Fibroblast of skin of right quadriceps (primary cell): ENCODE measurements at places on chromosomes 11 and 22.

- DNase-seq = no peak
Observed at GRCh38 chr22:44683237-44683636, 18.8 kb upstream of the PRR5 start.

DNA sequence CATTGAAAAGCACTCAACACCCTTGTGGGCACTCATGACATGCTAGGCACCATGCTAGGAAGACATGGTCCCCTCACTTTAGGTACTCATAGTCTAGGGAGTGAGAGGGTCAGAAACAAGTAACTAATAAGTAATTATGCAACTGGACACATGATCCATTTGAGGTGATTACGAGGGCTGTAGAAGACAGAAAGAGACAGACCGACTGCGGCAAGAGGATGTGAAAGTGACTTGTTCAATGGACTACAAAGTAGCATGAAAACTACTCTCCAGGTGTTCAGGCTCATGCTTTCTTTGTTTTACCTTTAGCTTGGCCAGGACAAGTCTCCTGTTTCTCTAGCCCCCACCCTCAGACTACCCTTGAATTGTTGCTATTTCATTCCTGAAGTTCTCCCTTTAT, 310.8 kb upstream of the SORL1-AS1 start:
- DNase-seq = no peak

DNA sequence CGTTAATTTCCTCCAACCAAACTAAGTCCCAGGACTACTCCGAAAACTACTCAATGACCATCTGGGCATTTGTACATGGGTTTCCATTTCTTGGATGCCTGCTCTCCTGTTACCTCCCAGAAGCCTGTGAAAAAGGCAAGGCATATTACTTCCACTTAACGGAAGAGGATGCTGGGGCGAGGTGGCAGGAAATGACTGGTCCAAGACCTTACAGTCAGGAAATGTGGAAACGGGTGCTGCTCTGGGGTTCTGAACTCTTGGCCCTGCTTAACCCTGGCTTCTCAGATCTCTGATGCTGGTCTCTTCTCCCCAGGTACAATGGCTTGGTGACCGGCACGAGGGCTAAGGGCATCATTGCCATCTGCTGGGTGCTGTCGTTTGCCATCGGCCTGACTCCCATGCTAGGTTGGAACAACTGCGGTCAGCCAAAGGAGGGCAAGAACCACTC, 12.9 kb downstream of the ADORA2A start:
- no peak for DNase-seq

- peak; percentile 31 for DNase-seq
Observed at GRCh38 chr11:19874266-19874665, 161.6 kb downstream of the NAV2 start.

DNA sequence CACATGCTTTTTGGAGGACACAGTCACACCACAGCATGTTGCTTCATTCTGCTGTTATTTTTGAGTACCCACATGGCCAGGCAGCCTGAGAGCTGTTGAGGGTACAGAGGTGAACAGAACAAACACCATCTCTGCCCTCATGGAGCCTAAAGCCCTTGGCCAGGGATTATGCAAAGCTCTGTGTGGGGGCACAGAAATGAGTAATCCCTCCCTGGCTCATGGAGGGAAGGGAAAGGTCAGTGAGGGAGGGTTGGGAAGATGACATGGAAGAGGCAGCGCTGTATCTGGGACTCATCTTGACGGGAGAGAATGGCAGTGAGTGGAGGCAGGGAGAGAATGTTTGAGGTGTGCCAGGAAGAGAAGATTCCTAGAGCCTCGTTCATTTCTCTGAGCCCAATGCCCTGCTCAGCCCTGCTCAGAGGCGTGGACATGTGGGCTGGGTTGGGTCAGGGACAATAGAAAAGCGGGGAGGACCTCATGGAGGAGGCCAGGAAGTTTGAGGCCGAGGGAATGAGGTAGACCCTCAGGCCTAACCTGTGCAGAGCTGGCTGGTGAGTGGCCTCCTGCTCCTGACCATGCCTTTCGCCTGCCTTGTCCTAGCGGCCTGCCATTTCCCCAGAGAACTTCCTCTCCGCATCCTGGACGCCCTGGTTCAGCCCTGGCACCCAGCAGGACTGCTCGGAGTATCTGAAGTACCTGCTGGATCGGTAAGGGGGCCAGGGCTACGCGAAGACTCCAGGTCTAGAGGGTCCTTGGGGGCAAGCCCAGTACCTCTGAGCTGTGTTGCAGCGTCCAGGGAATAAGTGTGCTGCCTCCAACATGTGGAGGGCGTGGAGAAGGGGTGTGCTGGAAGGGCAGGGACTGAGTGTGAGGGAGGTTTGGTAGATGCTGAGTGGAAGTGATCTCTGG, 19.8 kb downstream of the USP35 start:
- DNase-seq = peak; percentile 28

GRCh38 chr22:37115032-37115431, 5.5 kb upstream of the TMPRSS6 start:
- no peak for DNase-seq

DNA sequence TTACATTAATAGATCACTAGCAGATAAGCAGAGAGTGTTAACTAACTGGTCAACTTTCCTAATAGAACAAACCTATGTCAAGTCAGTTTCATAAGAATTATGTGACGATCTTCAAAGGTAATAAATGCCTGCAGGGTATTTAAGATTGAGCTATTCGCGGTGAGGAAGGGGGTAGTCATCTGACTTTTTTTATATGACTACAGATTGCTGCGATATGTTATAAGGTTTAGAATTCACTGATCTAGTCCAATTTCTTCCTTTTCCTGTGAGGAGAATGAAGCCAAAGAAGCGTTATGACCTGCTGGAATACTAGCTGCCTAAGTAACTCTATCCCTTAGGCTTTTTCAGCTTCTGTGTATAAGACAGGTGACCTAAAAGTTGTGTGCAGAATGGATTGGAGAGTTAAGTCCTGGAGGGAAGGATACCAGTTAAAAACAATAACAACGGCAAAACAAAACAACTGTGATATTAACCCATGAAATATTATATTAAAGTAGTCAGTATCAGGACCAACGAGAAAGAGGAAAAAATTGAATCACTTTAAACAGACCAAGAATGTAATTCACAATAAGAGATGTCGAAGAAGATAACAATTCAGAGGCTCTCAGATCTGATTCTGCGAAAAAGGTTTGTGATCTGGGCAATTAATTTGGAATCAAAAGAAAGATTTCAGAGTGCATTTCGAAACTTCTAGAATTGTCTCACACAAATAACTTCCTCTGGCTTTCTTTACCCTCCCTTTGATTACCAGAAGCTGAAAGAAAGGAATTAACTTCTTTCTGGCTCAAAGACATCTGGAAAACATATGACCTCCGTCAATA, 630 bp downstream of the CASP4 start:
- no peak for DNase-seq

DNA sequence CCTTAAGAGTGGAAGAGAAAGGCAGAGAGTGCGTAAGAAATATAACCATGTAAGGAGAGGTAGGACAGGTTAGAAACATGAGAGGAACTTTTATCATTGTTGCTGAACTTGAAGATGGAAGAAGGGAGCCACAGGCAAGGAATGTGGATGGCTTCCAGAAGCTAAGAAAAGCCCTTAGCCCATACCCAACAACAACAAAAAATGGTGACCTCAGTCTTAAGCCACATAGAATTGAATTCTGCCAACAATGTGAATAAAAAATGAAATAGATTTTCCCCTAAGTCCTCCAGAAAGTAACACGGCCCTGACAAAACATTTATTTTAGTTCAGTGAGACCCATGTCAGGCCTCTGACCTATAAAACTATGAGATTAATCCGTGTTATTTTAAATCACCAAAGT, 767.3 kb downstream of the FAM181B start:
- no peak for DNase-seq

GRCh38 chr22:30495041-30495784, 10.3 kb downstream of the SEC14L4 start:
- DNase-seq = no peak

GRCh38 chr11:64268025-64268892, 16.2 kb downstream of the BAD start:
- DNase-seq = peak; percentile 31

- DNase-seq = peak; percentile 23
Observed at GRCh38 chr11:110712659-110713448, 617 bp upstream of the ARHGAP20 start.

- peak; percentile 39 for DNase-seq
Observed at GRCh38 chr22:23862103-23862502, 4.4 kb downstream of the SLC2A11 start.

- DNase-seq = no peak
Observed at GRCh38 chr11:87265979-87266378, 228.2 kb downstream of the TMEM135 start.

GRCh38 chr11:101721270-101721669, 137.5 kb upstream of the TRPC6 start:
- DNase-seq = no peak

GRCh38 chr11:75714211-75714610, 3.4 kb upstream of the MOGAT2 start:
- DNase-seq = no peak

DNA sequence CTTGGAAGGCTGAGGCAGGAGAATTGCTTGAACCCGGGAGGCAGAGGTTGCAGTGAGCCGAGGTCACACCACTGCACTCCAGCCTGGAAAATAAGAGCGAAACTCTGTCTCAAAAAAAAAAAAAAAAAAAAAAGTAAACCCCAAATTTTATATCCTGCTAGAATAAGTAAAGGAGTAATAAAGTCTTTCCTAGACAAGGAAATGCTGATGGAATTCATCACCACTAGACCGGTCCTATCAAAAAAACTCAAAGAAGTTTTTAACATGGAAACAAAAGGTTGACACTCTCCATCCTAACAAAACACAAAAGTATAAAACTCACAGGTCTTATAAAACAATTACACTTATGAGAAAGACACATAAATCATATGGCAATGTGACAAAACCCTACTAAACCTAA, 213.9 kb downstream of the SBF2 start:
- no peak for DNase-seq

GRCh38 chr22:26333088-26333800, 95.8 kb upstream of the ASPHD2 start:
- DNase-seq = no peak

DNA sequence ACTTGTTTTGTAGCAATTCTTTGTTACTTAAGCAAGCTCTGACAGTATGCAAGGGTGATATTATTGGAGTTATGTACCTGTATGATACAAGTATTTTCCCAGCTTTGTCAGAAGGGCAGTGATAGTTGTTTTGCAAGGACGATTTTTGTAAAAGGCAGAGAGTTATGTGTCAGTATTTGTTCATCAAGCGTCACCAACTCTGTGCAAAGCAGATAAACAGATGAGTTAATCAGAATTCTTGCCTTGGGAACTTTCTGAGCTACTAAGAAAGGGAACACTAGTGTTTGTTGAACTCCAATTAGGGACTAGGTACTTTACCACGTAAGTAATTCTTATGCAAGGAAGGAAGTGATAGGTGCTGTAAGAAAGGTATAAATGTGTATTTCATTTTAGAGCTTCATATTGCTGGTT, 1.4 kb downstream of the USP47 start:
- DNase-seq = peak; percentile 55

DNA sequence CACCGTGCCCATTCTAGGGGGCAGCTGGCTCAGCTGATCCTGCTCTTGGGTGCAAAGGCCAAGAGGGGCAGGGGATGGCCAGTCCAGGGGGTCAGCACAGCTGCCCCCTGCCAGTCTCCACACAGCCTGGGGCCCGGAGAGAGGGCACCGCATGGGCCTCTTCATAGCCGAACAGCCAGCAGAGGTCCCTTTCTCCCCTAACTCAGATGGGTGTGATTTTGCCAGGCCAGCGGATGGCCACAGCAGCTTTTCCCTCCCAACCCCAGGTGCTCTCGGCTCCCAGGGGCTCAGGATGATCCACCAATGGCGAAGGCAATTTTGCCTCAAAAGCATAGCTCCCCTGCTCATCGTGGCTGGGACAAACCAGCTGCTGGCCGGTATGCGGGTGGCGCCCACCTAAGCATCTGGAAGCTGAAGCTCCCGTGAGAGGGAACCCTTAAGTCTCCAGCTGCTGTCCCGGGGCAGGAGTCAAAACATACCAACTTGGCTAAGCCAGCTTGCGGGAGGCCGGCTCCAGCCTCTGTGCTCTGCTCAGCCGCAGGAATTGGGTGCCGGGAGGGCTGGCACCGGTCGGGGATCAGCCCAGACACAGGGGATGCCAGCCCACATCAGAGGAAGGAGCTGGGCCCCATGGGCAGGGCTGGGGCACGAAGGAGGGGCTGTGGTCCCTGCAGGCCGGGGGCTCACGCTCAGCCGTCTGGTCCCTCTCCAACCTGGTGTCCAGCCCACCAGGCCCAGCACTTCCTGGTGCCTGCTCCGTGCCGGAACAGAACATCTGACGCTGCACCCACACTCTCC, 30.5 kb upstream of the GNB1L start:
- DNase-seq = no peak

GRCh38 chr22:36921309-36922104, 8.1 kb downstream of the CSF2RB start:
- DNase-seq = no peak

GRCh38 chr11:99925968-99926367, 761.1 kb upstream of the ARHGAP42 start:
- no peak for DNase-seq

DNA sequence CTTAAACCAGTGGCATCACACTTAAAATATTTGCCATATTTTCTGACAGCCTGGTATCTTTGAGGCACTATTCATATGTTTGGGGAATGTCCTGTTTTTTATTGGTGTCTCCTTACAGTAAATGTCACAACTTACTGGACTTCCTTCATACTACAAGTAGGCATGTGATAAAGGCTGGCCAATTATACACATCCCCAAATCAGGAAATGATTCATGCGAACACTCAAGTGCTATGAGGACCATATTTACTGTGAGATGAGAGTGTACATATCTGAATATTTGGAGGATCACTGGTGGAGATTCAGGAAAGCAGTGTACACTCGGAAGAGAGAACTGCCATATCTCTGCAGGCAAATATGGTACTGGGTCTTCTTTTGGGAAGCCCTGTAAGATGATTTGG, 913.8 kb upstream of the CHORDC1 start:
- DNase-seq = peak; percentile 26

- DNase-seq = no peak
Observed at GRCh38 chr22:38728871-38729796, 23.4 kb downstream of the GTPBP1 start.

- no peak for DNase-seq
Observed at GRCh38 chr11:113992459-113993110, 17.7 kb downstream of the HTR3A start.

DNA sequence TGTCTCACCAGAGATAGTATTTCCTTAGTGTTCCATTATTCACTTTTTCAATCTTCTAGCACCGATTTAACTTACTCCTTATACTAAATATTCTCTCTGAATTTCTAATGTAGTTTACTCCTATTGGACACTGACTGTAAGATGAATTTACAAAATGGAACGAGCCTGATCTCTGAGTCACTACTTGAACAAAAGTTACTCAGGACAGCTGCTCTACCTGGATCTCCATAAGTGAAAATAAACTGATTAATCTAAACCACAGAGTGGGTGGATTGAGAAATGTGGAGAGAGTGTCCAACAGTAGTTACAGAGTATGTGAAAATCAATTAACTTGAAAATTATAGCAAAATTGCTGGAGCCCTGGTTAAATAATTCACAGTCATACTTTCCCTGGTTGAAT, 141.7 kb upstream of the CHORDC1 start:
- DNase-seq = no peak

DNA sequence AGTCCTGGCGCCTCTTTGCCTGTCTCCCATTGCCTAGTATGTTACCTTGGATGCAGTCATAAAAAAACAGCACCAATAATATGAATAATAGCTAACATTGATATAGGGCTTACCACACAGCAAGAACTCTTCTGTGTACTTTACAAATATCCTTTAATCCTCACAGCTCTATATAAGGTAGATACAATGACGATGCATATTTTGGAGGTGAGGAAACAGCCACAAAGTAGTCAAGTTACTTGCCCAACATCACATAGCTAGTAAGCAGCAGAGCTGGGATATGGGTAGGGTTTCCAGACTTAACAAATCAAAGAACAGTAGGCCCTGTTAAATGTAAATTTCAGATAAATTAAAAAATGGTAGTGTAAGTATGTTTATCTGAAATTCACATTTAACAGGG, 128.8 kb downstream of the ST3GAL4 start:
- peak; percentile 85 for DNase-seq
